ENCODE measurements at places on chromosomes 3 and 15. TPM values are rescaled to one million over a fixed set of nuclear protein-coding genes. Genes with fewer than 3 reads are reported as not detected.

GRCh38 chr3:10463533-10464434, 41.6 kb downstream of the ATP2B2 start:
- DNase-seq = no peak

DNA sequence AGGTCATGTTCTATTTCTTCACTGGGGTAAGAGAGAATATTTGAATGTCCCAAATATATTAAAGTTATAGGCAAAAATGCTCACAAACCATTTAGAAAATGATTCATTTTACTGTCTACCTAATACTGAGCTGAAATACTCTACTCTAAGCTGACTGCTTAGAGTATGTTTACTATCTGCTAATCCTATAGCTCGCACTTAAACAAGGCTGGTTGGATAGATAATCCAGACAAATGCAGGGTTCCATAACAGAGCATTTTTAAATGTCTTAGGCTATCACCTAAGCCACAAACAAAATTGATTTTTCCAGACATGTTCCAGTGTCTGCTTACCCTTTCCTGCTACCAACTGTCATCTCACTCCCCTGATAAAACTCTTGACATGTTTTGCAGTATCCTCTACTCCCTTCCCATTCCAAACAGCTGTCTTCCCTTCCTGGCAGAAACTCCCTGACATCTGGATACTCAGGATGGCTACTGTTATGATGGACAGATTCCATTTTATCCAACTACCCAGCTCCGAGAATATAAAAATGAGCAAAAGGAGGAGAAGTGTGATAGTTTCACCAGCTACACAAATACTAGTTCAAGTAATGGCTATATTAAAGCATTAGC, 1034.7 kb downstream of the FHIT start:
- DNase-seq = no peak

ZBED2 gene
- total RNA-seq = not detected

GOLGA6L7 gene
- not detected for total RNA-seq

CCDC39 gene
- total RNA-seq = not detected

DNA sequence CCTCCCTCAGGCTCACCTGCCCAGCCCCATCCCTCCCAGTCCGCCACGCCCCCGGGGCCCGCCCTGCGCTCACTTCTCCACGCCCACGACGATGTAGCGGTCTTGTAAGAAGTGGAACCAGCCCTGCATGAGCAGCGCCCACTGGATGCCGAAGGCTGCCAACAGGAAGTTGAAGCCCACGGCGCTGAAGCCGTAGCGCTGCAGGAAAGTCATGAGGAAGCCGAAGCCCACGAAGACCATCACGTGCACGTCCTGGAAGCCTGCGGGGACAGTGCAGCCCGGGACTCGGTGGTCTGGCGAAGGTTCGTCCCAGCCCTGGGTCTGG, 9.7 kb downstream of the RHCG start:
- DNase-seq = peak; percentile 40

FANCD2OS gene
- not detected for total RNA-seq

DNA sequence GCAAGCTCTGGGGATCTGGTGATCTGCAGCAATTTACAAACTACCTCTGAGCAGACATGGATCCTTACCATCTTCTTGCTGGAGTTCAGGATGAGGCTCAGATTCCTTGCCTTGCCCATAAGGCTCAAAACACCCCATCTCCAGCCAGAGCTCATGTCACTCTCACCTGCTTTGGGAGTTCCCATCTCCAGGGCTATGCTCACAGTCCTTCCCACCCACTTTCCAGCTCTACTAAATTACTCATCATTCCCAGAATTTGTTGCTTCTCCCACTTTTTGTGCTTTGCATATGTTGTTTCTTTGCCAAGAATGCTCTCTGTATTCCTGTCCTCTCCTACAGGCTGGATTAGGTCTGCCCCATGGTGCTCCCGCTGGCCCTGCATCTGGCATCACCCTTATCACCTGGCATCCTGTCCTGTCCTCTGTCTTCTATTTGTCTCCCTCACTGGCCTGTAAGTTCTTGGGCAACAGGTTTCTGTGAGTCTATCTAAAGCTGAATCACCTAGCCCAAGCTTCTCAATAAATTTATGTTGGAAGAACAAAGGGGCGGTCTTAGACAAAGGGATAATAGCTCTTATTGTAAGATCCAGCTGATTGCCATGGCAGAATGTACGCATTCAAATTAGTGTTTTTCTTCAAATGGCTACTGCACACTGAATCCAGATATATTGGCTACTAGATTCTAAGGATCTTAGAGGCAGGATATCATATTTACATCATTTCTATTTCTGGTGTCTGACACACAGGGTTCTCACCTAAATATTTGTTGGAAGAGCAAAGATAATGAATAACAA, 179.2 kb downstream of the CLSTN2 start:
- no peak for DNase-seq

RHCG gene
- not detected for total RNA-seq

FBLN2 gene
- 2.7 TPM for total RNA-seq

GRCh38 chr3:12428126-12428525, 56.2 kb upstream of the TSEN2 start:
- no peak for DNase-seq

SV2B gene
- total RNA-seq = not detected

- DNase-seq = no peak
Measured at GRCh38 chr3:50203809-50204803, 965 bp upstream of the SLC38A3 start.

MYO5C gene
- total RNA-seq = 0.82 TPM

DNA sequence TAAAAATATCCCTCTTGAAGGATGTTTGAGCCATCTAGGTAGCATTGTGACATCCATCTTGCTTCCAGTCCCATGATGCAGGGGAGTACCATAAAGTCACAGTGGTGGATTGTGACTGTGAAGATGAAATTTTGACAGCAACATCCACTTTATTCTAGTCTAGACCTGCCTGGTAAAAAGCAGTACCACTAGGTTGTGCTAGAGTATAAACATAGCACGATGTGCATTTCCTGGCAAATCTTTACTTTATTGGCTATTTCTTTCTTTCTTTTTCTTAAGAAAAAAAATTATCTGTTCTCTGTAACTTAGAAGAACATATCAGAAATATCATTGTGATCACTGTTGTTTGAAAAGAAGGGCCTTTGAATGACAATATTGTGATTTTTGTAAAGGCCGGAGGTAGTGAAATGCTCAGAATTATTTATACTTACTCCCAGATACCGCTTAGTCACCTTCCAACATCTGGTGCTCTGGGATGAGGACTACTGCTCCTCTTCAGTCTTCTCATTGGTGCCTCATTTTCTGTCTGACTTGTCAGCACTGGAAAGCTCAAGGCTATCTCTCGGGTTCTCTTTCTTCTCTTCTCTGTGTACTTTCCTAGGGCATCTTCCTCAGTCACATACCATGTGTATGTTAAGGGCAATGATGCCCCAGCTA, 35.6 kb downstream of the AGBL1 start:
- DNase-seq = peak; percentile 2

GRCh38 chr15:87724330-87724729, 532.2 kb downstream of the NTRK3 start:
- DNase-seq = no peak

DNA sequence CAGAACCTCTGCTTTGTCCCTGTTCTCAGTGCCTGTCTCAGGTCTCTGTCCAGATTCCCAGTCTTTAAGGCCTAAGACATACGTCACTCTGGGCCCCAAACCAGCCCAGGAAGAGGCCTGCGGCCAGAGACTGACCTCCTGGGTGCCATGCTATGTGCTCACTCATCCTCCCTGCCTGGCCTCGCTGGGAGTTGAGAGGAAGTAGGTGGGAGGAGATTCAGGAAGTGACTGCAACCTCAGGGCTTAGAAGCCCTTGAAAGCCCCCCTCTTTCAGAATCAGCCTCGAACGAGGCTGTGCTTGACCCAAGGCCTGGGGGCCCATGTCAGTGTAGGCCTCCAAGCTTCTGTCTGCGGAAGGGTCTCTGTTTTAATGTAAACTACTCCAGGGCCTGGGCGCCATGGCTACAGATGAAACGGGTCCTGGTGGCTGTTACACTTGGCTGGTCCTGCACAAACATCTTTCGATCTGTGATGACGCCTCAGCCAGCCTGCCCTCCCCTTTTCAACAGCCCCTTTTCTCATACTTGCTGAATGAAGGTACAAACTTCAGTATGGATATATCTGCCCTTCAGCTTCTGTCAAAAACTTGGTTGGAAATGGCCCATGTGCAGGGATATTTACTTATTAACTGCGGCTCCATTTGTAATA, 11.7 kb downstream of the RASGRF1 start:
- DNase-seq = no peak

- no peak for DNase-seq
Measured at GRCh38 chr15:92473756-92474155, 80.1 kb downstream of the ST8SIA2 start.

- no peak for DNase-seq
Measured at GRCh38 chr15:74844319-74845207, 1.6 kb upstream of the ULK3 start.

DNA sequence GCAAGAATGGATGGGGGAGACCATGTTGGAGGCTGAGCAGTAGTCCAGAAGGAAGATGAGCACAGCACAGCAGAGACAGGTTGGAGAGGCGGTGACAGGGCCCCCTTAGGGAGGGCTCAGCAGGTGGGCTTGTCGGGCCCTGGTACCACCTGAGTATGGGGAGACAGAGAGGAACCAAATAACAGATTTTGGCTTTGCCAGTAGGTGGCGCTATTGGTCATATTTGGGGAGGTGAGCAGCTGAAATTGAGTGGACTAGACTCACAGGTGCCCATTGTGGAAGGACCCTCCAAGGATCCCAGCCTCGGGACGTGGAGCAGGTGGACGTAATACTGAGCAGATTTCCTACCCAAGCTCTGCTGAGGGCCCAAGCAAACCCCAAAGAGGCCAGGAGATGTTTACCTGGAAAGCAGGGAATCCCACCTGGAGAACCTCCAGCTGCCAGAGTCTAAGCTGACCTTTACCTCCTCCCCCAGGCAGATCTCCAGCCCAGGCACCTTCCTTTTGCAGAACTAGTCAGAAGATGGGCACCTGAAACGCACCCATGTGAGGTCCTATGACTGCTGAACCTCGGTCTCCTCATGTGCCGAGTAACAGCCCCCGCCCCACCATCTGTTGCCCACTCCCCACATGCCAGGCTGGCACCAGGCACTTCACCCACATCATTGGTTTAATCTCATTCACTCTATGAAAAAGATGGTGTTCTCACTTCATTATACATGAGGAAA, 24.6 kb upstream of the CORO2B start:
- peak; percentile 37 for DNase-seq

MORC1 gene
- total RNA-seq = not detected

GABRR3 gene
- total RNA-seq = not detected

PARP9 gene
- 41.1 TPM for total RNA-seq

Measured in natural killer cell (primary cell).